Kidney capillary endothelial cell (primary cell): ENCODE measurements at places on chromosomes 2 and 18.

GRCh38 chr2:32932825-32933755 is 13.7 kb upstream of the LTBP1 start:
- DNase-seq, result no peak

- DNase-seq, result no peak
Observed at GRCh38 chr18:77677536-77677935, 427.9 kb downstream of the GALR1 start.

DNA sequence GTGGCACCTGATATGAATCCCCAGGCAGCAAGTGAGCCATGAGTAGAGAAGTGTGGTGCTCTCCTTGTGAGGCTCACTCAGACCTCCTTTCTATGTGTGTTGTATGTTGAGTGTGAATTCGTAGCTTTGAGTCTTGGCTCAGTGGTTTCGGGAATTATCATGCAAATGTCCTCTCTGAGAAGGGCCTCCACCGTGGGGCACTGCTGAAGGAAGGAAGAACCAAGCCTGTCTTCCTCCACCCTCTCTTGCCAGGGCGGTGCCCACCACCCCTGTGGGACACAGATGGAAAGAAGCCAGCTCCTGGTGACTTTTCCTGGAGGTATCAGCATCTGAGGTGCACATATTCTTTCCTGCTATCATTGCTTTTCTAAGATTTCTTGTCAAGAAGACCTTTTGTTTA is 156.1 kb downstream of the MYT1L start:
- DNase-seq, result no peak

- no peak for DNase-seq
Observed at GRCh38 chr2:4628998-4629501, 925.7 kb downstream of the DCDC2C start.

- no peak for DNase-seq
Observed at GRCh38 chr18:58180738-58181353, 136.8 kb downstream of the NEDD4L start.

GRCh38 chr2:219058541-219059374 is 2.0 kb downstream of the IHH start:
- no peak for DNase-seq

GRCh38 chr18:57353940-57354461 is 1.6 kb downstream of the ST8SIA3 start:
- peak; percentile 52 for DNase-seq

DNA sequence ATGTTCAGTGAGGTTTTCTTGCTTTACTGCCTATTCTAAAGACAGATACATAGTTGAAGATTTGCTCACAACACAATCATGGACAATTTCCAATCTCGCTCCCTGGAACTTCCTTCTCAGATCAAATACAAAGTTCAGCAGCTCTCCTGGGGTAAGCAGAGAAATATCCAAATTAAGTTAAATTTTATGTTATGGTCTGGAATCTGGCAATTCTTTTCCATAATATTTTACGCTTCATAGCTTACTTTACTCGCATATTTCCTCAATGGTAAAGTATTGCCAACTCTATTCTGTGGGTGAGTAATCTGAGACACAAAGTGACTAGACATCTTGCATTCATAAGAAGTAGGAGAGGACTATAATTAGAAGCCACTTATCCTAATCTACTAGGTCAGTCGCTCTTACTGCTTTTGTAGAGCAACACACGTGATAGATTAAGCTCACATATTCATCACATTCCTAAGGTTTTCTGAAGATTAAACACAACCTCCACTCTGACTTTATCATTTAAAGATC is 529.4 kb downstream of the CCDC85A start:
- DNase-seq, result no peak

- DNase-seq, result no peak
Observed at GRCh38 chr2:42934580-42935186, 142.3 kb upstream of the HAAO start.

DNA sequence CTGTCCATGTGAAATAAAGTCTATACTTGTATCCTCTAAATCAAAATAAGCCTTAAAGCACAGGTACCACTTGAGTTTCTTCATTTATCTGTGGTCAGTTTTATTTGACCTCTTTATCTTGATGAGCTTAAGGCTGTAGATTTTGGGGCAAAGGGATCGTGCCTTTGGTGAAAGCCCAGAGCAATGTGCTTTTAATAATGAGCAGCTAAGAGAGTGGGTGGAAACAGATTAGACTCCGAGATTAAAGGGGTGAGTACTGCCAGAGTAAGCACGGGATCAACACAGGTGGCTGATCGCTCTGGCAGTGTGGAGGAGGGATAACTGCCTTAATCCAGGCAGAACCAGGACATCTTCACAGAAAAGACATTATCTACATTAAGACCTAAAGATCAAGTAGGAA is 280.4 kb downstream of the TDRD15 start:
- no peak for DNase-seq
